ENCODE measurements at places on chromosomes 5 and 9.

DNA sequence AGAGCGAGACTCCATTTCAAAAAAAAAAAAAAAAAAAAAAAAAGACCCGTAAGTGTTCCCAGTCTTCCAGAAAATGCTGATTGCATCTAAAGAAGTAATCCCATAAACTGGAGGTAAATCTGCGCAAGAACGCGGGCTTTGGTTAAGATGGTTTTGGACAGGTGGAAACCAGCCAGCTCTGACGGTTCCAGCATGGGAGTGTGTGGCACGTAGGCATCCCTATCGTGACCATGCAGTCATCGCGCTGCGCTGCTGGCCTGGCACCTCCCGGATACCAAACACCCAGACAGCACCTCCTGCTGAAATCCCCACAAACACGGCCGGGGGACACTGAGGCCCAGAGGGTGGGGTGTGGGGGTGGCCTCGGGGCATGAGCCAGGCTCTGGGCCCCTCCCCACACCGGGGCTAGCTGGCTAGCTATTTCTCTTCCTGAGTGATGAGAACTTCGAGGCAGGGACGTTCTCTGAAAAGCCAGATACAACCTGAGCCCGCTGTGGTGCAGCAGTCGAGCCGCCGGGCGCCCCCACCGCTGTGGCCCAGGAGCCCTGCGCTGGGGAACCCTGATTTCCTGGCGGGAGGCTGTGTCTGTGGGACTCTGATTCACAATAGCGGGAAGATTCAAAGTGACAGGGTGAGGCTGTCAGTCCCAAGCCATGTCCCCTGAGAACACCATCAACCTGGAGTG, 32.2 kb upstream of the NOTCH1 start:
- DNase-seq: no peak

- DNase-seq: peak; percentile 77
These were observed 86.9 kb downstream of the NUDT12 start for GRCh38 chr5:103475629-103476240.

GRCh38 chr5:158990979-158991775, 108.5 kb downstream of the EBF1 start:
- DNase-seq: no peak

- peak; percentile 76 for DNase-seq
These were observed 745 bp upstream of the CLTA start for GRCh38 chr9:36189976-36190375.

DNA sequence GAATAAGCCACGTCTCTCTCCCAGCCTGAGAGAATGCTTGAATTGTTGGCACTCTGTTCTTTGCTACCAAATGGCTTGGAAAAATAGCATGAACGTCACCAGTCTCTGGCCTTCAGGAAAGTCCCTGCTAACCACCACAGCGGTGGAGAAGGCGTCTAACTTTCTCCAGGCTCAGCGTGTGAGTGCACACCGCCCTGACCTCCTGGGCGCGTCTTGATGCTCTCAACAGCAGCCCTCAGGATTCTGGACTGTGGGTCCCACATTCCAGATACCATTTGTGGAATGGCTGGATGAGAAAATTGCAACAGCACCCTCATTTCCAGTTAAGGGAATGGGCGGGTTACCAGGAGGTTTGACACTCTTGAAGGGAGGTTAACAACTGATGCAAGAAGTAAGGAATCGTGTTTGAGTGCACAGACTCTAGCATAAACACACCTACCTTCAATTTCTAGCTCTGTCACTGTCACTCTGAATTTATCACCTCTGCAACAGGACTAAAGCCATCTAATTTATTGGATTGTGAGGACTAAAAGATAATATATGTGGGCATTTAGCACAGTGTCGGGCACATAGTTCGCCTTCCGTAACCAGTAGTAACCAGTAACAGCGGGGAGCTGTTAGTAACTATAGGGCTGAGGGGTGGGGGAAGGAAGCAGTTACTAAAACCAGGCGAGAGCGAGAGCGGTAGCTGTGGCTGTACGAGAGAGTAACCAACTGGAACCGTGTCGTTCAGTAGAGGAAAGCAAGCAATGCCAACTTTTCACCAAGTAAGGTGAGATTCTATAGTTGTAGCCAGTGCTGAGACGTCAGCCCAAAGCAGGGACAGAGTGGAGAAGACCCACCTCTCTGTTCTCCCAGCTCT, 807 bp upstream of the PLGRKT start:
- DNase-seq: no peak

DNA sequence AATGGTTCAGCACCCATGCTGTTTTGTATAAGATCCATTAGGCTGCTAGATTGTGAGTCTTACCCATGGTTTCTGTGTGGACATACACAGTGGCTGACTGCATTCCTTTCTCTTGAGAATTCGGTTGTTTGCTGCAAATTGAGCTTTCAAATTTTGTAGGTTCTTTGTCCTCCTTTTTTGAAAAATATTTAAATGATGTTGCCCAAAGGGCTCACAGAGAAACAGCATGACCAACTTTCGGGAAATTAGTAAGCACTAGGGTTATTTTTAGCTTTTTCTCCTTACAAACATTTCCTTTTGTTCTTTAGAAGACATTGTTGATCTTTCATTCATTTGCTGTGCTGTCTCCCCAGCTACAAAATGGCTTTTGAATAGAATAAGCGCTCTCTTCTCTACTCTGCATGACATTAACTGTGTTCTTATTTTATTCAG, 79.4 kb downstream of the NLN start:
- no peak for DNase-seq

- DNase-seq: no peak
These were observed 57.3 kb downstream of the TRIP13 start for GRCh38 chr5:949815-950560.

GRCh38 chr9:4590430-4591122, 71.5 kb upstream of the PLPP6 start:
- DNase-seq: no peak

GRCh38 chr9:18689921-18690320, 216.0 kb downstream of the ADAMTSL1 start:
- no peak for DNase-seq

DNA sequence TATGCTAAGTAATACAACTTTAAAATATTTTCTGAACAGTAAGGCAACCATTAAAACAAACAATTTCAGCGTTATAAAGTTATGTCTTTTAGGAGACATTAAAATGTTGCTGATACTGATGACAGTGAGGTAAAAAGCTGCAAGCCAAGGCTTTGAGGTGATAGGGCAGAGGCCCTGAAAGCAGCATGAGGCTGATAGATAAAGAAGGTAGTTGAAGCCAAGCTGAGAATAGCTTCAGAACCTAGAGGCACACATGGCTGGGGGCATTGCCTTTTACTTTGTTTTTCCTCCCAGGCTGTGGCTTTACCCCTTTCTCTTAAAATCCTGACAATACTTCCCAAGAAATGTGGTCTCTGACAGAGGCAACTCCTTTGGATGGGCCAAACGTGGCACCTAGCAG, 149.0 kb upstream of the WWC1 start:
- no peak for DNase-seq

Measured in OCI-M1 (cell line).